Dermis blood vessel endothelial cell (primary cell): ENCODE measurements at places on chromosomes 12 and 14. TPM values are rescaled to one million over a fixed set of nuclear protein-coding genes. Genes with fewer than 3 reads are reported as not detected.

SLC25A21 gene
- 0.74 and 9.7 TPM in 2 replicates for total RNA-seq

NAV3 gene
- 5.4 and 6.0 TPM in 2 replicates for total RNA-seq

CLEC1A gene
- total RNA-seq: 16.2 and 26.2 TPM in 2 replicates

DPF3 gene
- 1.4 and 2.9 TPM in 2 replicates for total RNA-seq

SLC4A8 gene
- total RNA-seq: 1.3 and 1.7 TPM in 2 replicates

CLEC14A gene
- 303 and 344 TPM in 2 replicates for total RNA-seq

PPP4R3A gene
- total RNA-seq: 83.2 and 104 TPM in 2 replicates

CFAP54 gene
- total RNA-seq: 8.3 and 13.1 TPM in 2 replicates

KRT77 gene
- not detected in 2 replicates for total RNA-seq

SETD1B gene
- 2.7 and 6.7 TPM in 2 replicates for total RNA-seq

RASAL1 gene
- under 0.01 and 0.05 TPM in 2 replicates for total RNA-seq

DBX2 gene
- total RNA-seq: not detected in 2 replicates

CCDC196 gene
- total RNA-seq: not detected in 2 replicates

LEMD3 gene
- total RNA-seq: 29.9 and 30.1 TPM in 2 replicates

CGRRF1 gene
- total RNA-seq: 13.2 and 20.8 TPM in 2 replicates

LMNTD1 gene
- total RNA-seq: 0.19 TPM in 1 of 2 replicates, not detected in the other

AQP2 gene
- not detected in 2 replicates for total RNA-seq

C12orf43 gene
- total RNA-seq: 11.1 and 22.2 TPM in 2 replicates

LRFN5 gene
- not detected in 2 replicates for total RNA-seq

MON2 gene
- total RNA-seq: 37.0 and 39.7 TPM in 2 replicates

TPPP2 gene
- not detected in 2 replicates for total RNA-seq
